Left ventricle myocardium inferior (tissue), 1 donor: ENCODE measurements at places on chromosomes 2 and 18. TPM values are rescaled to one million over a fixed set of nuclear protein-coding genes. Genes with fewer than 3 reads are reported as not detected.

Gene HRH4
- total RNA-seq = 0.33 TPM

GRCh38 chr2:185608799-185609198 is 129.8 kb upstream of the FSIP2 start:
- H3K27ac ChIP-seq = no peak overlapping the region
- H3K4me3 ChIP-seq = no peak overlapping the region
- no peak for DNase-seq
- no peaks in the 10 kb centered on the region for H3K27me3 ChIP-seq

Gene OXER1
- total RNA-seq = 0.36 TPM

Gene GAL3ST2
- total RNA-seq = not detected

Gene PLEKHB2
- total RNA-seq = 42.9 TPM

DNA sequence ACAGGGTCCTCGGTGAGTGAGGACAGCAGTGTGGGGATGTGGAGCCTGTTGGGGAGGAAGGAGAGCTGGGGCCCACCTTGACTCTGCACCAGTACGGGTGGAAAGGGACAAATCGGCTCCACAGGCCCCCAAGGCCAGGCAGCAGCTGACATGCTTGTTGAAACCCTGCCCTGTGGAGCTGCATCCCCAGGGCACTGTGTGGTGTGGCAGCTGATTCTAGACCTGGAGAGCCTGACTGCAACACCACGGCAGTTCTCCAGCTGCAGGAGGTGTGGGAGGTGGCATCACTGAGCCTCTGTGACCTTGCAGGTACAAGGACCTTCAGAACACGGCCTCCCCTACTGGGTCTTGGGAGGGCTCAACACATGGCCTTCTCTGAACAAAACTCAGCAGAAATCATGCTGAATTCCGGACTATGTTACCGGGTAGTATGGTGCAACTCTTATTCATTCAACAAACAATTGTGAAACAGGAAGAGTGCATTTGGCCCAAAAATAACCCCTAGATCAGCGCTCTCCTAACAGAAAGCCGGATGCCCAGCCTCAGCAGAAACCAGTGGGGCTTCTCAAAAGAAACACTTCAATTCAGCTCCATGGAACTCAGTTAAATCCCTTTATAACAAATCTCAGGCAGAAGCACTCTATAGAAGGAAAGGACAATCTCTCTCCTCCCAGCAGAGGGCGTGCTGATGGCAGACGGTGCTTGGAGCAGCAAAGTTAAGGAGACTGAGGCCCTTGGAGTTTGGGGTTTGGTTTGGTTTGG is 104.4 kb upstream of the SALL3 start:
- H3K36me3 ChIP-seq = no peaks in the 10 kb centered on the region
- no peak overlapping the region for H3K27ac ChIP-seq
- DNase-seq = no peak
- no peak overlapping the region for H3K4me3 ChIP-seq
- peaks cover 68% of the 10 kb centered on the region for H3K27me3 ChIP-seq

Gene SPRED2
- total RNA-seq = 18.9 TPM

GRCh38 chr2:128502638-128503246 is 184.1 kb upstream of the HS6ST1 start:
- no peak overlapping the region for H3K4me3 ChIP-seq
- H3K27me3 ChIP-seq = no peaks in the 10 kb centered on the region
- H3K36me3 ChIP-seq = no peaks in the 10 kb centered on the region
- DNase-seq = no peak

Gene AQP12B
- total RNA-seq = not detected

DNA sequence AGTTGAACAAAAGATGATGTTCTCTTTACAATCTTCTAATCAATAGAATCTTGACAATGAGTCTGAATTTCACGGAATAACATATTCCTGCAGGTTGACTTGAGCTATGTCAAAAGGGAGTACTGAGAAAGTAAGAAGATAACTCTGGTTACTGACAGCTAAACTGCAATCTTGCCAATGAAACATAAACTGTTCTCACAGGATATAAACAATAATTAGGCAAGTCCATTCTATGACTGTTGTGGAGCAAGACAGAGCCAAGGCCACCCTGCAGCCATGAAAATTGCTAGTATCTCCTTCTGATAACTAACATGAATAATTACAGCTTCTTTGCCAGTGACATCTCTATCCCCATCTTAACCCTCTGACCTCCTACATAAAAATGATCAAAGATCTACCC is 6.3 kb upstream of the RPRD1A start:
- H3K27ac ChIP-seq = no peak overlapping the region
- H3K36me3 ChIP-seq = no peaks in the 10 kb centered on the region
- no peak for DNase-seq
- H3K4me3 ChIP-seq = no peak overlapping the region

- H3K27me3 ChIP-seq = no peaks in the 10 kb centered on the region
- DNase-seq = no peak
- H3K4me1 ChIP-seq = no peaks in the 10 kb centered on the region
- H3K4me3 ChIP-seq = no peak overlapping the region
- H3K27ac ChIP-seq = no peak overlapping the region
- H3K36me3 ChIP-seq = no peaks in the 10 kb centered on the region
These were observed 127.5 kb downstream of the PTGR3 start for GRCh38 chr18:75081486-75081885.

GRCh38 chr18:79797518-79798345 is at the start of gene KCNG2:
Gene KCNG2 (plus strand): TSS chr18:79797938. CDS start chr18:79863668, 65,730 bp downstream.
- DNase-seq = no peak
- H3K36me3 ChIP-seq = no peaks in the 10 kb centered on the region
- peaks cover 96% of the 10 kb centered on the region for H3K27me3 ChIP-seq
- peaks cover 24% of the 10 kb centered on the region for H3K4me1 ChIP-seq
- no peak within 1 kb of the TSS for H3K27ac ChIP-seq

Gene WDPCP
- 18.8 TPM for total RNA-seq

Gene NCOA1
- total RNA-seq = 26.9 TPM

- H3K27ac ChIP-seq = peak overlapping the region; percentile 31
- no peak for DNase-seq
- H3K27me3 ChIP-seq = no peaks in the 10 kb centered on the region
- H3K36me3 ChIP-seq = no peaks in the 10 kb centered on the region
- peaks cover 14% of the 10 kb centered on the region for H3K4me1 ChIP-seq
These were observed 43.1 kb upstream of the ATP8B1 start for GRCh38 chr18:57846258-57846657.

DNA sequence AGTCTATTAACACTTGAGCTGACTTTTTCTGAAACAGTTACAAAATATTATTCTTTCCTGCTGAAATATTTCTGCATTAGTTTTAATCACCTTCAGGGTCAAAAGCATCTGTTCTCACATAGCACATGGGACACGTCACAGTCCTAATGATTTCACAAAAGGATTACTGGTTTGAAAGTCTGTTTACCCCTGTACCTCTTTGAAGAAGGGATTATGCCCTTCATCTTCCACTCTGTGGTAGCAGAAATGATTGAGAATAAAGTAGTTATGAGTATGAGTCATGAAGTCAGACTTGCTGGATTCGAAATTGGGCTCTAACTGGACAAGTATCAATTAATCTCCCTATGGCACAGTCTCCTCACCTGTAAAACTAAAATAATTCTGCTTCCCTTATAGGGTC is 121.2 kb downstream of the SATB2 start:
- no peak for DNase-seq
- no peaks in the 10 kb centered on the region for H3K36me3 ChIP-seq
- H3K27me3 ChIP-seq = no peaks in the 10 kb centered on the region
- H3K27ac ChIP-seq = no peak overlapping the region
- H3K4me3 ChIP-seq = no peak overlapping the region
- H3K4me1 ChIP-seq = no peaks in the 10 kb centered on the region
